Stimulated activated CD4-positive, alpha-beta T cell treated with anti-CD3 and anti-CD28 coated beads, Interleukin-2, amount 100 ng/mL, for 24 hours (primary cell): ENCODE measurements at places on chromosomes 16 and 17.

DNA sequence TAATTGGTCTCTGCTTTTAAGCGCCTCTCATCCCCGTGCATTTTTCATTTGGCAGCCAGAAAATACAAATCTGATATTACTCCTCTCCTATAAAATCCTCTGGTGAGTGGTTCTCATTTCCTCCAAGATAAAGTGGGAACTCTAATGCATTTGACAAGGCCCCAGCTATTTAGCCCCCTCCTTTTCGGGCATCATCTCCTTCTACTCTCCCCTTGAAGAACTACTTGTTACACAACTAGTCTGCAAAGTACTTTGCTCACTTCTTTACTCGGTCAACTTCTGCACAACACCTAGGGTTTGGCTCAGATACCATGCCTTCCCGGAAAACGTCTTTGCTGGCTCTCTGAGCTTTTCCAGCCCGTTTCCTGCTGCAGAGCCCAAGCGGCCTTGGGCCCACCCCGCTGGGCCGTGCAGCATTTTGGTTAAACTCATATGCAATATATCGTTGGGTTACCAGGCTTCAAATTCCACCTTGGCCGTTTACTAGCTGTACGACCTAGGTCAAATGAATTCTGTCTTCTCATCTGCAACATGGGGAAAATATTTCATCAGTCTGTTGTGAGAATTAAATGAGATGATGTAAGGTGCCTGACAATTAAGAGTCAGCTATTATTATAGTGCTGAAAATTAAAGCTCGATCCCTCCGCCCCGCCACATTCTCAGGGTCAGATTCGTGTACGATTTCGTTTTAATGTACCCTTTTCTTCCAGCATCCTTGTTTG, 883 bp upstream of the TAF15 start:
- no peak for DNase-seq

DNA sequence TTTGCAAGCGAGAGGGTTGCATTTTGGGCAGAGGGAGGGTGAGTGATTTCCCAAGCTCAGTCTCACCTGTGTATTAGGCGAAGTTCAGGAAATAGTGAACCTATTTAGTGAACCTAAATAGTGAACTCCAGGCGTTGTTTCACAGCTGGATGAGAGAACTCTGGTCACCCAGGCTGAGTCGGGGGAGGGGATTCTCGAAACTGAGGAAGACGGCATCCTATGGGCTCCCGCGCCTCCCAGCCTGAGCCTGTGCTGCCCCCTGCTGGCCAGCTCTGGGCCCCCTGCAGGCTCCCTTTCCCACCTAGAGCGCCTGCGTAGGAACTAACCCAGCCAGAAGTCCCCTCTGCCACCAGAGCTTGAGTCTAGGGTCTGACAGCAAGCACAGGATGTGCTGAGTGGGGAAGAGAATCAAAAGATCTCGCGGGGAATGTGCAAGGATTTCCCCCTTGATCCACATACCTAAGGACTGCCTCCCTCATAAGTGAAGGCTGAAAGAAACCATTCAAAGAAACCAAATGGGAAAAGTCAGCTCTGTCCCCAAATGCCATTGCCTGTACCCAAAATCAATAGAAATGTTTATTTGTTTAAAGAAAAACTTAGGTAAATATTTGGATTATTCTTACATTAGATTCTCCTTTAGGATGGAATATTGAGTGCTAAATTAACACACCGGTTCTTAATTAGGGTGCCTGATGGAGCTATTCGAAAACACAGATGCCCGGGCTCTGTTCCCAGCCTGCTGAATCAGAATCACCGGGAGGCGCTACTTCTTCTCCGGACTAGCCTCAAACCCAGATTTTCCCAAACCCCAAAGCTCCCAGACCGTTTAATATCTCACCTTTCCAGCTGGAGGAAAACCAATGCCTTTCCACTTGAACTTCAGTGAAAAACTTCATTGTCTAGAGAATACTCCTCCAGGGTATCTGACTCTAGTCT, 14.8 kb upstream of the MARVELD3 start:
- DNase-seq: peak; percentile 88

GRCh38 chr17:39195568-39196160, 1.8 kb downstream of the CACNB1 start:
- no peak for DNase-seq

- no peak for DNase-seq
Measured at GRCh38 chr17:50835301-50836234, at the start of gene WFIKKN2. TSS of gene WFIKKN2 (plus strand) at chr17:50835586. CDS start at chr17:50835938, 352 bp downstream.

- no peak for DNase-seq
Measured at GRCh38 chr16:69706256-69706974, 19.9 kb downstream of the NQO1 start.

DNA sequence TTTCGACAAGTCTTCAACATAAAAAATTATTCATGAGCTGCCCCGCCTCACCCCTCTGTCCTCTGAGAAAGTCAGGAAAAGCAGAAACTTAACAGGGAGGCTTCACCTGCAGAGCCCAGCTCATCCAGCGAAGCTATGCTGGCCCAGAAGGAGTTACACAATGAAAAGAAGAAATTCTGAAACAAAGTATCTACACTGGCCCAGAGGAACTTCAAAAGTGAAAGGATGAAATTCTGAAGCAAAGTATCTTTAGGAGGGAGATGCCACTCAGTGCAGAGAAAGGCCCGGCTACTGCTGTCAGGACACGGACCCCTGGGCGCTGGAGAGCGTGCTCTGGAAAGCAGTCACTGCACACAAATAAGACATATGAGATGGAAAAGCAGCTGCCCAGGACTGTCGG, 1.6 kb downstream of the GALNS start:
- no peak for DNase-seq

DNA sequence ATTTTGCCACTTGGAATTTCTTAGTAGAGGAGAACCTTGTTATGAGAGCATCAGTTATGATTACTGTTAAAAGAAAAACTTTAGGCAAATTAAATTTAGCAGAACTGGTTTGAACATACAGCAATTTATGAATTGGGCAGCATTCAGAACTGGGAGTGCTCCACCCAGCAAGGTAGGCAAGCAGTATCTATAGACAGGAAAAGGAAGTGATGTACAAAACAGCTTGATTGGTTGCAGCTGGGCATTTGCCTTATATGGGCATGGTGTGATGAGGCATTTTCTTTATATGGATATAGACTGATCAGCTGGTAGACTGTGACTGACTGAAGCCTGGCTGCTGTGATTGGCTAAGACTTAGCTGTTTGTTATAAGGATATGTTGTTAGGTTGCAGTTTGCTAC, 17.6 kb upstream of the CYLD start:
- DNase-seq: no peak

DNA sequence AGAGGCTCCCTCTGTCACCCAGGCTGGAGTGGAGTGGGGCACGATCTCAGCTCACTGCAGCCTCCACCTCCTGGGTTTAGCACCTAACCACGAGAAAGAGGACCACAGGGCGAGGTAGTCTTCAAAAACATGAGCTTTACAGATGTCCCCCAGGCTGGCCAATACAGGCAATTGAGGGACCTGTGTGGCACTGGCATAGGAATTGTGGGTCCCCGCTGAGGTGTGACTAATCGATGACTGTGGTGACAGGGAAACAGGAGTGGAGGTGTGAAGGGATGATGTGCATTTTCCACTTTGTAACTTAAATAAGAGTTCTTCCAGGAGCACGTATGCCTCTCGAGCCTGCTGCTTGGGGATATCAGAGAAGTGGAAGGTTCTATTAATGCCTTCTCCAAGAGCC, 12.6 kb upstream of the ARHGAP17 start:
- DNase-seq: peak; percentile 68

GRCh38 chr17:53093391-53093790, 729.3 kb upstream of the KIF2B start:
- DNase-seq: no peak

DNA sequence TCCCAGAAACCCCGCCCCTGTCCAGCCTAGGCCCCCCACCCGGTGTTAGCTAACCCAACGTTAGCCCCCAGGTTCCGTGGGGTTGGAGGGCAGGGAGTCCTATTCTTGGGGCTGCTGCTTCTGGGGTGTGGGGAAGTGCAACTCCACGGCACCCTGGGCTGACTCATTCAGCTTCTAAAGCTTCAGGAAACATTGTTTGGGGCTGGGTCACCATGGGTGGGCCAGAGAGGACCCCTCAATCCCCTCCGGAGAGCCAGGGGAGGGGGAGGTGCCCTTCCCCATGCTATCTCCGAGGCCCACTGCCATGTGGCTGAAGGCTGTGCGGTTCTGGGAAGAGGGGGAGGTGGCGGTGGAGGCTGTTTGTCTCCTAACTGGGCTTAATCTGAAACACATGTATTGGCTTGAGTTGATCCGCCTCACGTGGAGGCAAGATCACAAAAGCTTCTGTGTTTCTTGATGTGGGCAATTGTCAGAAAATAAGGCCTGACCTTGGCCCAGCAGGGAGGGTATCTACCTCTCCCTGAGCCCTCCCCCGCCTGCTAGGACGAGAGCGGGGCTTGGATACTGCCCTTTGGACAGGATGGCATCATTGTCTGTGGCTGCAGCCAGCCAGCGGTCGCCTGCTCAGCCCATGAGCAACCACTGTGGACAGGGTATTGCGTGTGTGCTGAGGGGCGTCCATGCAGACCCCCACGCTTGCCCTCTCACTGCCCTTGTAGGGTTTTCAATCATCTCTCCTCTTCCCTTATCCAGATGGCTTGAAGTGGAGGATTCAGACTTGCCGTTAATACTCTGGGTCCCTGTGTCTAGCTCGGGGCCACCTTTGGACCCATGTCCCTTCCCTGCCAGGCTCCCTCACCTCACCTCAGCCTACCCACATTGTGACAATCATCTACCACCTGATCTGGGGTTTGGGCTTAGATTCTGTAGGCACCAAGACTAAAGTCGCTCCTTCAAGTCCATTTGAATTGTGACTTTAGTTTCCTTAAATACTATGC, 1.3 kb downstream of the SERPINF1 start:
- no peak for DNase-seq

DNA sequence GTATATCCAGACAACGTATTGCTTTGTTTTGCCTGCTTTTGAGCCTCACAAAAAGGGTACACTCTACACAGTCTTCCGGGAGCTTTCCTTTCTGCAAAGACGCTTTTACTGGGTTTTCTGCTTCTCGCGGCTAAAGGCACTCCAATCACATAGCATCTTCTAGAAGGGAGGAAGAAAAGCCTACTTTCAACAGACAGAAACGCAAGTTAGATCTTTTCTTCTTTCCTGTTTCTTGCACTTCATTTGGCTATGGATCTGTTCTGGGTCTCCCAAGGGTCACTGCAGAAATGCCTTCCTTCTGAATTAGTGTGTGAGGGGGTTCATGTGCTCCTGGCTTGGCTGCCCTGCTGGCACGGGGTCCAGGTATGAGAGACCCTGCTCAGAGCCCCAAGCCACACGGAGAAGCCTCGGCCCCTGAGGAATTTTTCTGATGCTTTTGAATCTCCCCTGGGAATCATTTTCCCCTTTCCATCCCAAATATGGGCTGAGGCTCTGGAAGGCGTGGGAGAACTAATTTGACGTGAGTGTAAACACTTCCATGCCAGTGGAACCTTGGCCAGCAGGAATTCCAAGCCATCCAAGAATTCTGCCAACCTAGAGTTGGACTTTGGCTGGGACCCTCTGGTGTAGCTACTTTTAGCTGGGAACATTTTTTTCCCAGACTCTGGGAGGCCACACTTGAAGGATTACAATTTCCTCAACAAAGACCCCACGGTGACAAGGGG, 49.6 kb upstream of the NKD1 start:
- DNase-seq: no peak

DNA sequence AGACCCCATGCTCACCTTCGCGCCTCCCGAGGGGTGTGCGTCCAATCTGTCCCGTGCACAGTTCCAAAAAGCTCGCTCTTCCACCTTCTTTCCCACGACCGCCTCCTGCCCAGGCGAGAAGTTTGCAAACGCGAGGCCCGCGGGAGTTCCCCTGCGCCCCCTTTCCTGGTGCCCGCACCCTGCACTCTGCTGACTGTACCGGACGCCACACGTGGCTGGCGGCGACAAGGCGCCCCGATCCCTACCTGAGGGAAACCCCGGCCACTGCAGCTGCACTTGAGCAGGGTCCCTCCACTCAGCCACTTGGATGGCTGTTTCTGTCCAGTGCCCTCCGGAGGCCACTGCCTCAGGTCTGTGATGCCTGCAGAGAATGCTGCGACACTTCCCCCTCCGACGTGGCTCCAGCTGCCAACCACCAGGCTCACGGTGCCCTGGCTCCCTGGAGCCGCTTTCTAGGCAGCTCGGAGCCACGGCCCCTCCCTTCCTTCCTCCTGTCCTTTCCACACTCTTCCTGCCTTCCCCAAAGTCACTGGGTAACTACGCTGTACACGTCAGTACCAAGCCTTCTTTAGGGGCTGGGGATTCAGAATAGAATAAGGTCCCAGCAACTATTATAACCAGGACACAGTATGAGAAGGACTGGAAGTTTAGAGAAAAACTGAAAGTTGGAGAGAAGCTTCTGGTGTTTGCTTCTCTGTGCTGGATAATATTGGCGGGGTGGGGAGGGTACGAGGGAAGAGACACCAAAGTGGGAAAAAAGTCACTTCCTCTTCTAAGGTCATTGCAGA, at the start of gene MLKL:
Gene MLKL, minus strand, starts transcription at position 425 of the 788 bp plus-strand sequence. CDS start 5,105 bp downstream, outside the sequence.
- DNase-seq: peak; percentile 68

GRCh38 chr17:59814685-59815084, 78.1 kb downstream of the TUBD1 start:
- DNase-seq: no peak

DNA sequence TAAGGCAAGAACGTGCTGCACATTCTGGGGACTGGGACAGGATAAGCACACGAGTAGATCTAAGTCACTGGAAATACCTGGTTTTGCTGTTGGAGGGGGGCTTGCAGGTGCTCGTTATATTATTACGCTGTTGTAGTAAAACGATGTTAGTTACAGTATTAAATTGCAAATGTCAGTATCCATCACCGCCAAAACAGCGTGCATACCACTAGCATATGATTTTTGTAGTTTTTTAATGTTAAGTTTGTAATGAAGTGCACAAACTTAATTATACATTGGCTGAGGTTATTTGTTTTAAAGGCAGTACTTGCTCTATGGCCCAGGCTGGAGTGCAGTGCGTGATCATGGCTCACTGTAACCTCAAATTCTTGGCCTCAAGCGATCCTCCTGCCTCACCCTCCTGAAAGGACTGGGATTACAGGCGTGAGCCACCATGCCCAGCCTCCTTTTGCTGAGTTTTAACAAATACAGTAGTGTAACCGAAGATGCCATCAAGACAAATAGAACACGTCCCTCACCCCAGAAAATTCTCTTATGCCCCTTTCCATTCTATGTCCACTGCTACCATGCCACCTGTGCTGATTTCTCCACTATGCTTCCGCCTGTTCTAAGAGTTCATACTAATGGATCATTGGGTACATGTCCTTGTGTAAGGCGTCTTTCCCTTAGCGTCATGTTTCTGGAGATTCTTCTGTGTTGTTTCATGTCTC, 20.7 kb upstream of the CSNK1D start:
- DNase-seq: no peak

DNA sequence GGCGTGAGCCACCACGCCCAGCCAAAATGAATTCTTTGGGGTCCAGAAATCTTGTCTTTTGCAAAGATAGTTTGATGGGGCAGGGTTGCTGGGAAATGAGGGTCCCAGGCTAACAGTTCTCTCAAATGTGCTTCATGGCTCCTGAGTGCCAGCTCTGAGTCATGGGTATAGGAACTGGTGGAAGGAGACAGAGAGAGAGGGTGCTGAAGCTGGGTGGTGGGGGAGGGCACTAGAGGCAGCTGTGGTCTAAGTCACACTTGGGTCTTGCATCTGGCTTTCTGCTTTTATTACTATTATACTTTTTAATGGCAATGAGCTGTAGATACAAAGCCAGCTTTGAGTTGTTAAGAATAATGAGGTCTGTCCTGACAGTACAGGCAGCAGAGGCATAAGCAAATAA, 54.6 kb downstream of the PRKCA start:
- no peak for DNase-seq

GRCh38 chr17:50149091-50149416, 1.4 kb downstream of the PPP1R9B start:
- no peak for DNase-seq
